ENCODE measurements at places on chromosomes 11 and 22.

GRCh38 chr11:4482445-4482844 lies at the start of gene OR52K1:
OR52K1 (plus strand) TSS chr11:4482646; CDS start chr11:4488901, 6,255 bp downstream.
- DNase-seq, result no peak

GRCh38 chr22:30357236-30357570 lies 396 bp downstream of the CCDC157 start:
- no peak for DNase-seq

DNA sequence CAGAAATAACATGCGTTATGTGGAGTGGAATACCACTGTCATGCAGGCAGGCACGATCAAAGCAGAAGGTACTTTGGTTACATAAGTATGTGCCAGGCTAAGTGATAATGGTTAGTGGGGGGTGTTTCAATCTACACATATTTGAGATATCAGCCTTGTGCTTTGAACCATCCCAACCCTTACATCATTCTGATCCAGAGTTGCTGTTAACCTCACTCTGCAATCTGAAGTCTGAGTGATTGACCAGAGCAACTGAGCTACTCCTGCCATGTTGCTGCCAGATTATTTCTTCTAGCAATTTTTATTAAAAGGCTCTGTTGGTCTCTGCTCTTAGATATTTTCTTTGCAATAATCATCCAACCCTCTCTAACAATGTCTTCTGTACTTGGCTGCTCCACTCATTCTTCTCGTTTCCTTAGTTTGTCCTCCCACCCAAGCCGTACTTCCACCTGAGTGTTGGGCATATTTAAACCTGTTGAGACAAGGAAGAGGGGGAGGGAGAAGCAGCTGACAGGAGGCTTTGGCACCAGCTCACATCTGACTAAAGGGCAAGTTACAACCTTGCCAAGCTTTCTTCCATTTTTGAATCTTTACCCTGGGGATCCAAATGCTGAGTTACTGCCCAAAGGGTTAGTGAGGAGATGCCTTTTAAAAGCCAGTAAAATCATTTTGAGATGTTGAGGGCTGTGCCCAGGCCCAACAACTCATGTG lies 114.1 kb upstream of the SESN3 start:
- no peak for DNase-seq

DNA sequence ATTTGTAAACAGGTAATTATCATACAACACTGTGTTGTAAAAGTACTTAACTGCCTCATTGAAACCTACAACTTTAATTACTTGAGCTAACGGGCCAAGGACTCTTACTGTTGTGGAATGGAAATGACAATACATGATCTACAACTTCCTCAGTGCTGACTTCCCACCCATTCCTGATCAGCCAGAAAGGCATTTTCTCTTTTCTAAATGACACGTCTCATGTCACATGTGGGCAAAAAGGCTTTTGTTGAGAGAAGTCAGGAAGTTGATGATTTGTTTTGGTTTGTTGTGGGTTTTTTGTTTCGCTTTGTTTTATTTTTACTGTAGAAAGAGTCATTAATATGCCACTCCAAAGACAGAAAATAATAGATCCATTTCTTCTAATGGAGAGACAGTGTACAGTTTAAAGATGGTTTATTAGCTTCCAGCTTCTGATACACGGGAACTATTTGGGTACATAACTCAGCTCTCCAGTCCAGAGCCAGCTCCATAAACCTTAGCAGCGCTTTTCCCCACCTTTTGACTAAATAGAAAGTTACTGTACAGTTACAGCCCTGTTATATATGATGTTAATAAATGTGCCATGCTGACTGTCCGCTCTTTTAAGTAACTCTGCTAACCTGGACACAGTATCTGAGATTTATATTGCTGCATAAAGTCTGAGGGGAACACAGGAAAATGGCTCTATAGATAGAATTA lies 509.4 kb upstream of the API5 start:
- DNase-seq, result no peak

GRCh38 chr11:76169473-76169896 lies 36.8 kb downstream of the WNT11 start:
- DNase-seq, result no peak

DNA sequence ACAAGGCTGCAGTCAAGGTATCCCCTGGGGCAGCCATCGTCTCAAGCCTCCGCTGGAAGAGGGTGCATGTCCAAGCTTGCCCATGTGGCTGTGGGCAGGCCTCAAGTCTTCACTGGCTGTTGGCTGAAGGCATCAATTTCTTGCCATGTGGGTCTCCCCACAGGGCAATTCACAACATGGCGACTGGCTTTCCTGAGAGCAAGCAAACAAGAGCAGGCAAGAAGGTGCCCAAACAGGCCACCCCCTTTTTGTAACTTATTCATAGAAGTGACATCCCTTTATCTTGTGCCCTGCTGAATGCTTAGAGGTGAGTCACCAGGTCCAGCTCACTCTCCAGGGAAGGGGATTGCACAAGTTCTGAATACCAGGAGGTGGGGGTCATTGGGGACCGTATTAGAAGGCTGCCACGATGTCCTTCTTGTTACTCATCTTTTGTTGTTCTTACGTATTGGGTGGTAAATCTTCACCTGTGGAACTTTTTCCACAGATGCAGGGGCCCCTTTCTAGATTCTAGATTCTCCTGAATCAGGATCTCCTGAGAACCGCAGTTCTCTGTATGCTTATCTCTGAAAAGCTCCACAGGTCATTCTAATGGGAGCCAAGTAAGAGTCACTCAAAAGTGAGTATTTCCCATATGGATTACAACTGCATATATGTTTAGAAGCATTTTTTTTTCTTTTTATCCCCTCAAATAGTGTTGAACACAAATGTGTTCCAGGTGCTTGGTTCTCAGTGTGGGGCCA lies 44.2 kb upstream of the MICAL2 start:
- peak; percentile 54 for DNase-seq

DNA sequence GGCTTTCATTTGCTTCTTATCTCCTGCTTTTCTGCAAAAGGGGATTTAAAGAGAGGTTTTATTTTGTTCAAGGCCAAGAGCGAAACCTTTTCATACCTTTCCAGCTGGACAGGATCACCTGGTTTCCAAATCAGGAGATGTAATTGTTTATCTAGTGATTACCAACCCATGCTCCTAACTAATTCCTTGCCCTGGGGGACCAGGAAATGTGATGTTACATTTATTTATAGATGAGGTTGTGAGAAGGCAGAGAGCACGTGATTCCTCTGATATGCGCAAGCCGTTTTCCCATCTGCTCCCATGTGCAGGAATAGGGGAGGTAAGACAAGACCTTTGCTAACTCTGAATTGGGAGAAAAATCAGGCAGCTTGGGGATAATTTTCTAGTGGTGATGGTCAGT lies 507.2 kb upstream of the LARGE1 start:
- no peak for DNase-seq

DNA sequence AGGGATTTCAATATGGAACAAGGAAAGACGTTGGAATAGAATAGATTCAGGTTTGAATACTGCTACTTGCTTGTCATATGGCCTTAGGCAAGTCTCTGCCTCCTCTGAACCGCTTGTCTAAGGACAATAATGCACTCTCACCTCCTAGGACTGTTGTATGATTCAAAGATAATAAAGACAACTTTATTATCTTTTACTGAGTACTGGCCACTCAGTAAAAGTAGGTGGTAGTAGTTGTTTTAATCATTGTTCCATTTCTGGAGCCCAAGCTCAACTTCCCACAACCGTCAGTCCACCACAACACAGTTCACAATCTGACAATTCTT lies 134.2 kb downstream of the ME3 start:
- DNase-seq, result no peak

DNA sequence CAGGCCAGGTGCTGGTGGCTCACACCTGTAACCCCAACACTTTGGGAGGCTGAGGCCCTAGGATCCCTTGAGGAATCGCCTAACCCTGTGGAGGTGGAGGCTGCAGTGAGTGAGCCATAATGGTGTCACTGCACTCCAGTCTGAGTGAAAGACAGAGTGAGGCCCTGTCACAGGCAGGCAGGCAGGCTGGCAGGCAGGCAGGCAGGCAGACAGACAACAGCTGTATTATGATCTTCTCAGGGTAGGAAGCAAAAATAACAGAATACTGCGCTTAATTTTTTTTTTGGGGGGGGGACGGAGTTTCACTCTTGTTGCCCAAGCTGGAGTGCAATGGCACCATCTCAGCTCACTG lies 3901.6 kb upstream of the OR11H1 start:
- DNase-seq, result no peak

GRCh38 chr11:43837879-43838278 lies 42.8 kb upstream of the ALKBH3 start:
- DNase-seq, result no peak

DNA sequence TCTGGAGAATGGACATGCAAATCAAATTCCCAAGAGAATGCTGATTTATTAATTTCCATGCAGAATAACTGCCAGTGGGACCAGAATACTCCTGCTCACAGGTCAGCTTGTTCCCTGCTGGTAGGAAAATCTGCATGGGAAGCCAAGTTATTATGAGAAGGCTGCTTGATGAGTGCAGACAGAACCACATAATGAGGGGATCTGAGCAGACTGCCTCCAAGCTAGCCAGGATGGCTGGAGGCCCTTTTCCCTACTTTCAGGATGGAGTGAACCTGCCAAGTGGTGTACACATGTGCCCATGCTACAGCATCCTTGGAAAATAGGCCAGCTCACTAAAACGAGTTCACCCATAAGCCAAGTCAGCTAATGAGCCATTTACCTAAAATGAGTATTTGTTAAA lies 55.2 kb upstream of the ZBED5 start:
- no peak for DNase-seq

DNA sequence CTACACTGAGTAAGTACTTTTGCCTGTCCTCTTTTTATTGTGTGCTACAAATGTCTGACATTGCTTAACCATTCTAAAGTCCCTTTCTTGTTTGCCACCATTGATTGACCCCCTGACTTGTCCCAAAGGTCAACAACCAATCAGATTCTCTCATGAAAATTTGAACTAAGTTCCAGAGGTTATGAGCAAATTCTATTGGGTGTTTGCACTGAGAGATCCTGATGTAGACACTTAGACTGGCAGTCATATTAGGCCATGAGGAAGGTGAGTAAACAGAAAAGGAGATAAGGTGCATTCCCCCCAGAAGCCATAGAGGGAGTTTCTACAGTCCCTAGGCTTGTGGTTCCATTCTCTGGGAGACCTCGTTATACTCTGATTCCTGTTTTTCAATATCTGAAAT lies 101.3 kb upstream of the E2F8 start:
- DNase-seq, result no peak

DNA sequence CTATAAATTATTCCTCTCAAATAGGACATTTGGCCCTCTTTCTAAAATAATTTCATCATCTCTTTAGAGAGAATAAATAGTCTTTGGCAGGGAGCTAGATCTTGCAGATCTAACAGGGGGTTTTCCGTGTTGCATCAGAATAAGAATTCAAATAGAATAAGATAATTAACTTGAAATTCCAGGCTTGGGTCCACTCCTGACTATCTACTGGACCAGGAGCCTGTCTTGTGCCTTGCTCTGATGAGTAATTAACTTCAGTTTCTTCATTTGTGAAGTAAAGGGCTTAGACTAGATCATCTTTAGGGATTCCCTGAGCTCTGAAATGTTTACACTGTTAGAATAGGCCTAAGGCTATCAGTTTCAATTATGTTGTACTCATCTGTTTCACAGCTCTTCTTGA lies 23.5 kb upstream of the TMEM123 start:
- DNase-seq, result no peak

GRCh38 chr11:41988951-41989572 lies 529.6 kb upstream of the LRRC4C start:
- no peak for DNase-seq

- no peak for DNase-seq
Observed at GRCh38 chr11:84056653-84057376, 770.6 kb upstream of the CCDC90B start.

DNA sequence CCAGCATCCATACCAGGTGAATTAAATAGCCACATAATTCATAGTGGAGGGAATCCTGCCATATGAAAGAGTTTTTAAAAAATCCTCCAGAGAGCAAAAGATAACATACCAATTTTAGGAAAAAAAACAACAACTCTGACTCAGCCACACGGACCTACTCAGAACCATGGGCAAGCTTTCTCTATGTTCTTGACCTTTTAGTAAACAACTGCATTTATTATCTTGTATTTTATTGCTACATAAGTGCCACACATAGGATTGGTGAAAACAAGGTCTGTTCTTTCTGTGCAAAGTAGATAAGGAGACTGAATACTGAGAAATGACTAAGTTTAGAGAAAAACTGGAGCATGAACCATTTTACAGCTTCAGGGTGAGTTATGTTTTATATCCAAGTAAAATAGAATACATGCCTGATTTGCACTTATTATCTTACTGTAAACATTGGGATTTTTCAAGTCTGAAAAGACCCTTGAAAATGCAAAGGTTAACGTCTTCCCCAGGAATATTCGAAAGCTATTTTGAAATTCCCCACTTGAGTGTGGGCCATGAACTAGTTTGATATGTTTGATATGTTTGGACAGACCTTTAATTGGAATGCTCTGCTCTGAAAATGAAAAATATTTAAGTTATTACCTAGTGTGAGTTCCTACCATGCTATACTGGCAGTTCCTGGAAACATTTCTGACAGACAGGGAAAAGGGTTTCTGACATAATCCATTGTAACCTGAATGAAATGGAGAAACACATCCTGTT lies 89.5 kb upstream of the DDI1 start:
- no peak for DNase-seq

DNA sequence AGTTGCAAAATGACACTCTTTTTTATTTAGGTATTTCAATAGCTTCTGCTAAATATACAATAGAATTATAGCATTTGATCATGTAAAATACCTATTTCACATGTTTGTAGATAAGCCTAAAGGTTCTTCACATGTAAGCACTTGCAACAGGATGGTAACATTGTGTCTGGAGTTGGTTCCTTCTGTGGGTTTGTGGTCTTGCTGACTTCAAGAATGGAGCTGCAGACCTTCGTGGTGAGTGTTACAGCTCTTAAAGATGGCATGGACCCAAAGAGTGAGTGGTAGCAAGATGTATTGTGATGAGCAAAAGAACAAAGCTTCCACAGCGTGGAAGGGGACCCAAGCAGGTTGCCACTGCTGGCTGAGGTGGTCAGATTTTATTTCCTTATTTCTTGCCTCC lies 246.4 kb upstream of the PDGFD start:
- no peak for DNase-seq

DNA sequence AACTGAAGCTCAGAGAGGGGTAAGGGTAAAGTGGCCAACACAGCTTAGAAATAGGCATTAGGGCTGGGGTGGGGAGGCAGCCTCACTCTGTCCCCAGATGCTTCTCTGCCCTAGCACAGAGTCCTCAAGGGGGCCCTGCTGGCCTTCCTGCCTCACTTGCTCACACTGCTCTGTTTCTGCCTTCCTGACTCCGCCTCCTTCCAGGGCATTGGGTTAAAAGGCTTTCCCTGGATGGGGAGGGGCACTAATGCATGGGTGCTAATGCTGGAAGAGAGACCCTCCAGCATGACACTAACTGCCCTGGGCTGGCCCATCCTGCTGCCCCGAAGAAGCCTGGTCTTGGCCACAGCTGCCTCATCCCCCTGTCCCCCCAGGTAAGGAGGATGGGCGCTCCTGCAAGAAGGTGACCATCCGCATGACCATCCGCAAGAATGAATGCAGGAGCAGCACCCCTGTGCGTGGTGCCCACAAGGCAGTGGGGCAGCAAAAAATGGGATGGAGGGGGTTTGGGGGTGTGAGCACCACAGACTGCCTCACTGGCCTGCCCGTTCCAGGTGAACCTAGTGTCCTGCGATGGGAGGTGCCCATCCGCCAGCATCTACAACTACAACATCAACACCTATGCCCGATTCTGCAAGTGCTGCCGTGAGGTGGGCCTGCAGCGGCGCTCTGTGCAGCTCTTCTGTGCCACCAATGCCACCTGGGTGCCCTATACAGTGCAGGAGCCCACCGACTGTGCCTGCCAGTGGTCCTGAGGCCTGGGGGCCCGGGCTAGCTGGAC lies 74.0 kb upstream of the MYOD1 start:
- DNase-seq, result no peak

GRCh38 chr11:43987384-43988039 lies 45.1 kb downstream of the C11orf96 start:
- DNase-seq, result no peak
